Dermis microvascular lymphatic vessel endothelial cell (primary cell): ENCODE measurements at places on chromosomes 2 and 18. TPM values are rescaled to one million over a fixed set of nuclear protein-coding genes. Genes with fewer than 3 reads are reported as not detected.

ASXL3 gene
- 0.13 and 0.76 TPM in 2 replicates for total RNA-seq

DNA sequence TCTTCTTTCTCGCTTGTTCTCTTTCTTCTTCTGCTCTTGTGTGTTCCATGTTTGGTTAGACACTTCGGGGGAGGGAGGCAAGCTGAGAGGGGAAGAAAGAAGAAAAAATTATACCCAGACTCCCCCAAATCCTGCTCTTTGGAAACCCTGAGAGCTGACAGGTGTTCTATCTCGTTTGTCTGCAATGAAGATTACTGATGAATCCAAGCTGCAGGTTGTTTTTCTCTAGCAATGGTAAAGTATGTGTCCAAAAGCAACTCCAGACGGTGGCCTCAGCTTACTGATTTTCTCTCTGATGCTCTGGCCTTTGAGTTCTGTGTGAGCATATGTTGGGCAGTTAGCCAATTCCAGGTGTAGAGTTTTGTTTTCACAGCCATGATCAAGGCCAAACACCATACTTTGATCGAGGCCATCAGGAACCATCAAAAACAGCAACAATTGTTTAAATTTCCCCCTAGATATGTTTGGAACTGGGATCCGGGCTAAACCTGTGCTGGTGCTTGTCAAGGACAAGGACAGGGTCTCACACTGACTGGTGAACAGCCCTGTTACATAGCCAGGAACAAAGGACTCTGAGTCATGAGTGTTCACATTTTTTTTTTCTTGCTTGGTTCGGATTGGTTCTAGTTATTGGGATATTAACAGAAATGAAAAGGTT lies 142.0 kb downstream of the PRKCE start:
- DNase-seq = peak; percentile 65

DNA sequence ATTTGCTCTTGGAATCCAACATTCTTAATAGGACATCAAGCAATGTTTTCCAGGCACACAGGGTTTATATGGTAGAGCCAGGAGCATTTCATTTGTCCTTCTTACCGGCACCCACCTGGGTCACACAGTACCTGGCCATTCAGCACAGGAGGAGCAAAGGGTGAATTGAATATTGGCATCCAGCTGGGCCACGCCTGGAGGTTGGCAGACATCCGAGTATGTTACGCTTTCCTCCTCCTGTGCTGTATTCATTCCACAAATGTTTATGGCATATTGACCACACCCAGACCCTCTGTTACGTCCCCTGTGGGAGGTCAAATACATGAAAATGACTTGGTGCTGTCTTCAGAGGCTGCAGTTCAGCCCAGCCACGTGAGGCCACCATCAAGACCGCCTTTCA lies 206.2 kb downstream of the RTP5 start:
- DNase-seq = no peak

RIT2 gene
- not detected in 2 replicates for total RNA-seq

GRCh38 chr2:45843136-45843535 lies 191.7 kb downstream of the PRKCE start:
- no peak for DNase-seq

GRCh38 chr2:41965173-41965908 lies 82.5 kb upstream of the PKDCC start:
- no peak for DNase-seq
